Bone marrow (tissue), 2 donors: ENCODE measurements at places on chromosomes 1 and 21.

DNA sequence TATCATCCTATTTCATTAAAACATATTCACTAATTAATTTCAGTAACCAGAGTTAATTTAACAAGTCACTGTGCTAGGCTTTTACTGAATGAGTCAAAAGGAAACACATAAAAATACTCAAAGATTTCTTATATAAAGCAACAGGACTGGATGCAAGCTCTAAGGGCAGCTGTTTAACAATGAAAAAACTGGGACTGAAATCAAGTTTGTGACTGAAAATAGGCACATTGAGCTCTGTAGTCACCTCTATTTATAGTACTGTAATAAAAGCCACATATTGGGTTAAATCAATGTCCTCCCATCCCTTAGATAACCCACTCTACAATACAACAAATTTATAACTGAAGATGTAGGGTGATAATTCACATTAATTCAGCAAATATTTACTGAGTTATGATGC is 52.4 kb downstream of the SMYD3 start:
- no peak for DNase-seq

GRCh38 chr1:55043011-55043410 is 3.7 kb downstream of the PCSK9 start:
- DNase-seq = no peak

DNA sequence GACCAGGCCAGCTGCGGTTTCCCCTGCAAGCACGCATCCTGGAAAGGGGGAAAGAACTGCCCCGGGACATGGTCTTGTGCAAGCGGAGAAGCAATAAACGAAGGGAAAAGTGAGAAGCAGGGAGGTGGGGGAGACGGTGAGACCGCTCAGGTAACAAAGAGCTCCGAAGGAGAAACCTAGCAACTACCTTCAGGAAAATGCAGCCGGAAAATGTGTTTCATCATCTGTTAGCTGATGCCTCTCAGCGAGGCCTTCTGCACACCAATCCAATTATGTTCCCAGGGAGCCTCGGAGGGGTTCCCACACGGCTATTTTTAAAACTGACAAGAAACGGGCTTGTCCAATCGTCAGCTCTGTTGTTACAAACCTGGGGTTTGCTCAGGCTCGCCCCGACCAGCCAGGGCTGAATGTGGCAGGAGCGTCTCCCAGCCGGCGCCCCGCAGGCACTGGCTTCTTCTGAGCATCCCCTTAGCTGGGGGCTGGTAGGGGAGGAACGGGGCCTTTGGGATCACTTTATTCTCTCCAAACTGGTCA is 3.4 kb downstream of the RIPK4 start:
- DNase-seq = no peak

DNA sequence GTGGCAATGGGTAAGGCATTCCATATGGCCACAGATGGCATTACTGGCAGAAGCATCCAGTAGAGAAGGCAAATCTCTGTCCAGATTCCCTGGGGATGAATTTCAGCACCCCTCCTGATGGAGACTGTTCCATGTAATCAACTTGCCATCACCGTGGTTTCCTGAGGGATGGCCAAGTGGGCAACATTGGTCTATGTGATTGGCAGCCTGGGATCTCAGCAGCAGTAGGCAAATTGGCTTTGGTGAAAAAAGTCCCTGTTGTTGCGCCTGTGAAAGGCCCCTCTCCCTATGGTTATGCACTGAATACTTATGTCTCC is 19.3 kb downstream of the DMRTB1 start:
- DNase-seq = no peak

DNA sequence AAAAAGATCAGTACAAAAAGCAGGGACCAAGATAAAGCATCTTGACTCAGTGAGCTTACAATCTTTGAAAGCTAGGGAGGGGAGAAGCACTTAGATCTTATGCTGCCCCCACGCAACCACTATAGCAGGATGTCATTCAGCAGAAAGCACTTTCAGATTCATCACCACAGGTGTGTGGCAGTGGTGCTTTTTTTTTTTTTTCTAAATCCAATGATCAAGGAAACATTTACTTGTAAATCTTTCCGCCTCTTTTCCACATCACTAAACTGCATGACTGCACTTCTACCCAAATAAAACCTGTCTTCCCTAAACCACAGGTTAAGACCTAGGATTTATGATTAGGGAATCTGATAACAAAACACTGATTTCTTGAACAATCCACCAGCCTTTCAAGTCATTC is 154.8 kb downstream of the SLC45A1 start:
- no peak for DNase-seq

DNA sequence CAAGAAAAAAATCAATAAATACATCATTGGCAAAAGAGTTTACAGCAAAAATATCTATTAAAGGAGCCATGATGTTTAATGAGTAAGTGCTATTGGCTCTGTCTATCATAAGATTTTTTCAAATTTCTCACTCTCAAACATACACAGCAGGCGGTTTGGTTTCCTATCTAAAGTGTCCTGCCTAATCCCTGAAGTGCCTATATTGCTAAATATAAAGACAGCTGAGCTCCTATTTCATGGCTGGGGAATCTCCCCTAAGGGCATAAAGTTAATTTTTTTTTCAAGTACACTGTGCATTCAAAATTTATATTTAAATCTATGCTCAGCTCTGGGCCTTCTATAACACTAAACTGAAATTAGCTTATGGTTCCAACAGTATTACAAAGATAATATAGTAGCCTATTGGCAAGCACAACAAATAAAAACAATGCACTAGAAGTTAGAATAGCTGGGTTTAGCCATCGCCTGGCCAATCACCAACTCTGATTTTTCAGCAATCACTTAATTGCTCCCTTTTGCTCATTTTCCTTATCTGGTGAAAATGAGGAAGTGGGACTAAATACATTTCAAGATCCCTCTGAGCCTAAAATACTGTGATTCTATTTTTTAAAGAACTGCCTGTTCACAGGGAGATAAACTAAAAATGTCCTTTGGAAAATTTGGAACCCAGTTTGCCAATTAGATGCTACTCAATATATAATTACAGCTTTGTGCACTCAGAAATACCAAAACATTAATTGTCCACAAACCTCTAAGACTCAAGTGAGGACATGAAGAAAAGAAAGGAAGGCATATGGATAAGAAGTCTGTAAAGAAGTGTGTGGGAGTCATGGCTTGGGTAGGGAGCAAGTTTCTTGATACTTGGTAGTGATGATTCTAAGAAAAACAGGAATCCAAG is 62.5 kb downstream of the WDR64 start:
- no peak for DNase-seq

DNA sequence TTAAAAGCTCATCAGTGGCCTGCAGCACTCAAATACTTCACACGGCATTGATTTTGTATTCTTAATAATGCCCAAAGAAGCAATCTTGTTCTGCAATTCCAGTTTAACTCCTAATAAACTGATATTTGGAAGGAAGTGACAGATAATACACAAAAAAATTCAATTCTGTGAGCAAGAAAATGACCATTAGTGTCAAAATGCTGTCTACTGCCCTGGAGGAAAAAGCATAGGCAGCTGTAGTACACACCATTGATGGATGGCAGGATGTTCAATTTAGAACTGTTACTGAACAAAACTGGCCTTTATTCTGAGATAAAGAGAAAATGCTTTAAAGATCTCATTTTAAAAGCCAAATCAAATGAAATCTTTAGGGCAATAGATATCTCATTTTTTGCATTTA is 251.3 kb upstream of the FMN2 start:
- DNase-seq = no peak

DNA sequence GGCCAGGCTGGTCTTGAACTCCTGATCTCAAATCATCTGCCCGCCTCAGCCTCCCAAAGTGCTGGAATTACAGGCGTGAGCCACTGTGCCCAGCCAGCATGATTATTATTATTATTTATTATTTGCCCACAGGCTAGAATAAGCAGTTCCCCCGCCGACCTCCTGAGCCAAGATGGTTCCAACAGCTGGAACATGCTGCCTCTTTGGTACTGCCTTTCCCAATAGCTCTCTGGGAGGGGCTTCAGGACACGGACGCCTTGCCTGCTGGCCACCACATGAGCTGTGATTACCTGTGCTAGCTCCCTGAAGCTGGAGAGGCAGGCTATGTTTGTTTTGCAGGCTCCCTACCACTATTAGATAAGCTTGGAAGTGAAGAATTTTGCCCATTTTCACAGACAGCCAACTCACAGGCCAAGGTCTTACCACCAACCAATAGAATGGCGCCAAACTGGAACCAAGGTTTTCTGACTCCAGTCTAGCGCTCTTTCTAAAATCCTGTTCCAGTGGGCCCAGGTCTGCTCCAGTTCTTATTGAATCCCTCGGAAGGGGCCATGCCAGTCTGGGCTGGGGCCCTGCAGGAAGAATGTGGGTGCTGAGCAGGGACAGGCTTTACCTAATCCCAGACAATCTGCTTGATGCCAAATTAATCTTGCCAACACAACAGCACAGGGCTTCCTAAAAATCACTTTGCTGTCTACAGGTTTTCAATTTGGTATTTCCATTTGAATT is 2.1 kb upstream of the GPR61 start:
- DNase-seq = no peak

GRCh38 chr1:9867408-9868243 is 42.4 kb downstream of the CTNNBIP1 start:
- DNase-seq = peak; percentile 67

DNA sequence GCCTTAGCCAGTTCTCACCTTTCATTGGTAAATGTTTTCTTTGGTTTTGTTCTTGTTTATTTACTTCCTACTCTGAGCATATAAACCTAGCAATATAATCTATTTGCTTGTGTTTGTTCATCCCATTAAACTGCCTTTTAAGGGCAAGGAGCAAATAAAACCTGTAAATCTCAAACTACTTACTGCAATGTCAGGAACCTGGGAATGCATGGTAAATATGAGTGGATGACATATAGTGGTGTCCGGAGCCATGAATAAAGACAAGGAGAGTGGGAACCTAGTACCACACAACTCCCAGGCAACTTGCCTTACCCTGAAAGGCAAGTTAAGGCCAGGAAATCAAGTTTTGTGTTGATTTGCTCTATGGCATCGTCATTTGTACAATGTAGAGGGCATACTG is 1133.7 kb upstream of the NCAM2 start:
- DNase-seq = no peak

DNA sequence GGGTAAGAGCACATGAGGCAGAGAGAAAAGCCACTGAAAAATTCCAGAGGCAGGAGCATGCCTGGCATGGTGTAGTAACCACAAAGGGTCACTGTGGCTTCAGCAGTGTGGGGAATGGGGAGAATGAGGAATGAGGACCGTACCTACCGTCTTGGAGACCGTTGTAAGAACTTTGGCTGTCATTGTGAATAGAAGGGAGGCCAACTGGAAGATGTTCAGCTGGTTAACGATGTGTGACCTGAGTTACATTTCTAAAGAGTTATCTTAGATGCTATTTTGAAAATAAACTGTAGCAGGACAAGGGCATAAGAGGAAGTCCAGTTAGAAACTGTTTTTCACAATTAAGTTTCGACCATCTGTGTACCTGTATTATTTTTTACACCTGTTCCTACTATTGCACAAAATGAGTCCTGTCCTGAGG is 365.5 kb upstream of the SGIP1 start:
- no peak for DNase-seq

DNA sequence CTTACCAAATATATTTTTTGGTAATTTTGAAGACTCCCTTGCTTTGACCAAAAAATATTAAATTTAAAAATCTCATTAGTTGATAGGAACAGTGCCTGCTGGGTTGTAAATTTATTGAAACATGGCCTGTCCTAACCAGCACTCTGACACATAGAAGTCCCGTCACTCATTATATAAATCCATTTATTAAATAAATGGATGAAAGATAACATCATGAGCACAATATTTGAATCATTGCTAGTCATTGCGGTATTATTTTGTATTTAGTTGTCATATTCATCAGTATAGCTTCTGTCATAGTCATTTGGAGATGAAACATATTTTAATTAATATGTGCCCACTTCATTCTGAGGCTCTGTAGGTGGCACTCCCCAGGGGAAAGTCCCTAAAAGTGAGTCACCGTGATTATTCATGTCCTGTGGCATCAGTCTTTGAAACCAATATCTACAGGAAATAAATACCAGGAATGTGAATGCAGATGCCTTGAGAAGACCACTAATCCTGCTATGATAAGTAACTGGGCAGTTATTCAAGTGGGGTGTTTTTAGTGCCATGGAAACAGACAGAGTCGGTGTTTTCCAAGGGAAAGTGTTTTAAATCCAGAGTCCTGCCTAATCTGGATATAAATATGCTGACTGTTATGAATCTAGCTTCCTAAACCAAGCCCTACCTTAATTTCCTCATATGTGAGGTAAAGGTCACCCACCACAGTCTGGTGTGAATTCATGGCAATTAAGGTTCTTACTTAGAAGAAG is 302.0 kb downstream of the DUSP10 start:
- DNase-seq = no peak

GRCh38 chr1:180287988-180288705 is 58.1 kb downstream of the LHX4 start:
- DNase-seq = no peak

- no peak for DNase-seq
These were observed 37.6 kb downstream of the DHCR24 start for GRCh38 chr1:54849219-54850068.

DNA sequence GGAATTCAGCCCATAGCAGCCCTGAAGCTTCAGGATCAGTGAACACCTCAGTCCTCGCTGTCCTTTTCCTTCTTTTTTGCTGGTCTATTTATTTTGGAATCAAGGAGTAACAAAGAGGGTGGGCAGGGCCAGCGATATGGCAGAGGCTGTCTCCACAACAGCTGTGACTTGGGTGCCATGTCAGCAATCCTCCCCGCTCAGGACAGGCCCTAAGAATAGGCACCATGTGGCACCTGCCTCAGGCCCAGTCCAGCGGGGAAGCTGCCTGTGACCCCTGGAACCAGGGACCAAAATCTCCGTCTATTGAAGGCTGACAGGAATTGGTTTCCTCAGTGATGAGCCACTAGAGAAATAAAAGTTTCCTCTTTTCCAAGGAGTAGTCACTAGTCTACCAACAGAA is 58.6 kb upstream of the TNR start:
- no peak for DNase-seq

DNA sequence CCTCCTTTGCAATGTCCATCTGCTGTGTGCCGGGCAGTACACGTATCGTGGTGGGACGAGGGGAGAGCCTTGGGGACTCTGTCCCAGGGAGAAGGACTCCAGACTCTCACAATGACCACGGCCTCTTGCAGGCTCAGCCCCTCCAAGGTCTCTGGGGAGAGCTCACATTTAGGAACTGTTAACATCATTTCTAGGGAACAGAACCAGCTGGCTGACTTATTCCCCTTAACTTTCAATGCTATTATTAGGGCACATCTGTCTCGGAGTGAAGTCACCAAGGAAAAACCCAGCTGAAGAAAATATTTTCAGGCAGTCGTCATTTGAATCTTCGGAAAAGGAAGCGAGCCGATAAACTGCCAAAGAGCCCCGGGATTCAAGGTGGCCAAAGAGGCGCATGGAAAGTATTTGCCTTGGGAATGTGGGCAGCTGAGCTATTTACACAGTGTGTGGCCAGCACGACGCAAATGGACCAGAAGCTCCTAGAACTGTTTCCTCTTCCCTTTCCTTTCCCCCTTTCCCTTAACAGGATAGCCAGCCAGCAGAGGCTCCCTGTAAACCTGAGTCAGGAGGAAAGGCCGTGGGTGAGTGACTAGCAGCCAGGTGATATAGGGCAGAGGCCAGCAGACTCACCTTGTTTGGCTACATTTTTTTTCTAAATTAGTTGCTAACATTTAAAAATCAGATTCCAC is 74.5 kb downstream of the ITPKB start:
- no peak for DNase-seq
